CD4-positive, alpha-beta T cell treated with Interleukin-1 beta for 1 hour (primary cell): ENCODE measurements at places on chromosomes 16 and 17.

GRCh38 chr17:9021158-9021991 is at the start of gene NTN1:
NTN1 (plus strand) TSS chr17:9021510; CDS start chr17:9022374, 864 bp downstream.
- DNase-seq, result peak; percentile 52

DNA sequence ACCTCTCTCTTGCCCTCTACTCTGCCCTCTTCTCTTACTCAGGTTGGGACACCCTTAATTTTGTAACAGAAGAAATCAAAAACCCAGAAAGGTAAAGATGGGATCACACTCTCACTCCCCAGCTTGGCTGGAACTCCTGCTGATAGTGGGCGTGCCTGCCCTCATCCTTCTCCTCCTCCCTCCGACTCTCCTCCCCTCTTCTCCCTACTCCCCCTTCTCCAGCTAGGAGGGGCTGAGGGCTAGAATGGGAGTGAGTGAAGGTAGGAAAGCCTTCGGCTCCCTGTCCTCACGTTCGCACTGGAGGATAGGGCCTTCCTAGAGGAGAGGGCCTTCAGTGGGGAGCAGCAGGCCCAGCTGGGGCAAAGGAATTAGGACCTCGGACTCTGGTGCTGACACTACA is 20.3 kb downstream of the SLC7A6OS start:
- DNase-seq, result no peak

GRCh38 chr16:54273566-54273965 is 13.0 kb downstream of the IRX3 start:
- no peak for DNase-seq

- DNase-seq, result no peak
Measured at GRCh38 chr16:64397945-64398508, 723.8 kb downstream of the CDH11 start.

GRCh38 chr16:1768061-1768766 is 3.1 kb downstream of the NME3 start:
- no peak for DNase-seq

DNA sequence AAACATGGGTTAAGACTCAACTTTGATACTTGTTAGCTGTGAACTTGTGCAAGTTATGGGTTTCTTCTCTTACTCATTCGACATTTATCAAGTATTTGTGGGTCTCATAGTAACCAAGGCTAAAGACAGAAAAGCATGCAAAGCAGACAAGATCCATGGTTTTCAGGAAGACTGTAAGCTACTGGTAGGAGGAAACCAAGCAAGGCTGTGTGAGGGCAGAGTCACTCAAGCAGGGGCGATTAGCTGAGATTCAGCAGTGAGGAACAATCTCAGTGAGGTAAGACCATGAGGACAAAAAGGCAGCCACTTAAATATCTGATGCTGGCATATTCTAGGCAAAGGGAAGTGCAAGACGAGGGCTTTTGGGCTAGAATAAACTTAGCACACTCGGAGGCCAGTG is 29.5 kb downstream of the MBTD1 start:
- DNase-seq, result no peak

DNA sequence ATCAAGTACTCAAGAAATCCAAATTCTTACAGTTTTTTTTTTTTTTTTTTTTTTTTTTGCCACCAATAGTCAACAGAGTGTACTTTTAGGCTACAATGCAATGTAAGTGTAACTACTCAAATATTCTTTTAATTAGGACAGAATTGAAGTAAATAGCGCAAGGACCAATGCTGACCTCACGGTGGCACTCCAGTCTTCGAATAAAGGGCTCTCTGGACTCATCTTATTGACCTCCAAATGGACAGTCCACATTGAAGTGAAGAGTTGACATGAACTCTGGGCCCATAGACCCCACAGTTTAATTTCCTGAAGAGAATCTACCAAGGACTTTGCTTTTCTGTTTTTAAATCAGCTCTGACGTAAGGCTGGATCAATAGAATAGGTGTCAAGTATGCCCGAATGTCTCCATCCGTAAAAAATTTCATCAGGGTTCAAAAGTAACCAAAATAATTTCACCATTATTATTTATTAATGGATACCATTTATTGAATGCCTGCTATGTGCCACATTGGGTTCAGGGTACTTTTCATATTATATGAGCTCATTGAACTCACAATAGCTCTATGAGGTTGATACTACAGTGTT is 7.3 kb upstream of the DDX52 start:
- no peak for DNase-seq

- no peak for DNase-seq
Measured at GRCh38 chr16:56848955-56849689, 15.9 kb upstream of the SLC12A3 start.
